ENCODE measurements at places on chromosomes 11 and 22. TPM values are rescaled to one million over a fixed set of nuclear protein-coding genes. Genes with fewer than 3 reads are reported as not detected.
A peak's percentile ranks its signal among the peaks of the same experiment; 100 is the strongest.

The CCDC15 gene
- polyA plus RNA-seq, result 0.65 TPM

The F2 gene
- polyA plus RNA-seq, result 0.01 TPM

The C1QTNF4 gene
- 1.2 TPM for polyA plus RNA-seq

GRCh38 chr11:69907611-69908010, 88.4 kb upstream of the FGF3 start:
- DNase-seq, result no peak

- peak; percentile 21 for DNase-seq
Observed at GRCh38 chr11:83007909-83008580, 63.7 kb downstream of the RAB30 start.

GRCh38 chr11:73653996-73654395, 7.6 kb downstream of the PLEKHB1 start:
- no peak for DNase-seq

- no peak for DNase-seq
Observed at GRCh38 chr11:20754933-20755332, 85.5 kb downstream of the NELL1 start.

- DNase-seq, result no peak
Observed at GRCh38 chr11:65415499-65416340, 6.9 kb upstream of the NEAT1 start.

DNA sequence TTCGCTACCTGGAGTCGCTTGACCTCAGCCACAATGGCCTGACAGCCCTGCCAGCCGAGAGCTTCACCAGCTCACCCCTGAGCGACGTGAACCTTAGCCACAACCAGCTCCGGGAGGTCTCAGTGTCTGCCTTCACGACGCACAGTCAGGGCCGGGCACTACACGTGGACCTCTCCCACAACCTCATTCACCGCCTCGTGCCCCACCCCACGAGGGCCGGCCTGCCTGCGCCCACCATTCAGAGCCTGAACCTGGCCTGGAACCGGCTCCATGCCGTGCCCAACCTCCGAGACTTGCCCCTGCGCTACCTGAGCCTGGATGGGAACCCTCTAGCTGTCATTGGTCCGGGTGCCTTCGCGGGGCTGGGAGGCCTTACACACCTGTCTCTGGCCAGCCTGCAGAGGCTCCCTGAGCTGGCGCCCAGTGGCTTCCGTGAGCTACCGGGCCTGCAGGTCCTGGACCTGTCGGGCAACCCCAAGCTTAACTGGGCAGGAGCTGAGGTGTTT, 12.8 kb downstream of the TSKU start:
- DNase-seq, result no peak

DNA sequence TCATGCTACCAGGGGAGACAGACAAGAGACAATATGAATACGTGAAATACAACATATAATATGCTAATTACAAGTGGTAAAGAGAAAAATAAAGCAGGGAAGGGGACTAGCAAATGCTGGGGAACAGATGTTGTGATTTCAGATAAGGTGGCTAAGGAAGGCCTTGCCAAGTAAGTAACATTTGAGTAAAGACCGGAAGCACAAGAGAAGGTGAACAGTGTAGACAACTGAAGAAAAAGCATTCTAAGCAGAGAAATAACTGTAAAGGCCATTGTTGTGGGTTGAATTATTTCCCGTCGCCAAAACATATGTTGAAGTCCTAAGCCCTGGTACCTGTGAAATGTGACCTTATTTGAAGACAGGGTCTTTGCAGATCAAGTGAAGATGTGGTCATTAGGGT, 63.7 kb upstream of the EED start:
- no peak for DNase-seq

GRCh38 chr11:93396316-93396715, 65.8 kb downstream of the DEUP1 start:
- no peak for DNase-seq

- DNase-seq, result no peak
Observed at GRCh38 chr11:62463121-62463542, 44.3 kb downstream of the SCGB1A1 start.

- DNase-seq, result no peak
Observed at GRCh38 chr11:94788396-94788795, 20.2 kb downstream of the AMOTL1 start.

DNA sequence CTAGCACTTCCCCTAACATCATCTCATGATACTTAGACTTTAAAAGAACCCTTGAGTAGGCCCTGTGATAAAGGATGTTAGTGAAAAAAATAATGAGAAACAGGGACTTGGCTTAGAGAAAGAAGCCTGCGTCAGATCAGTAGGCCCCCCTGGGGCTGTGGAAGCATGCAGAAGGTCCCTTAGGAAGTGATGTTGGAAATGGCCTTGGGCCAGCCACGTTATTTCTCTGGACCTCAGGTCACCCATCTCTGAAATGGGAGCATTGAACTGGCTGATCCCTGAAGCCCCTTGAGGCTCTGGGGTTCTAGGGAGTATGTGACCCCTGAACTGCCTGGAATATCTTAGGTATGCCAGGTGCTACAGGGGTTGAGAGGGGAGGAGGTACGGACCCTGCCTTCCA, 40.2 kb downstream of the MCM5 start:
- no peak for DNase-seq

All from lung (tissue), 17 donors.